ENCODE measurements at places on chromosomes 11 and 22.
A peak's percentile ranks its signal among the peaks of the same experiment; 100 is the strongest.

DNA sequence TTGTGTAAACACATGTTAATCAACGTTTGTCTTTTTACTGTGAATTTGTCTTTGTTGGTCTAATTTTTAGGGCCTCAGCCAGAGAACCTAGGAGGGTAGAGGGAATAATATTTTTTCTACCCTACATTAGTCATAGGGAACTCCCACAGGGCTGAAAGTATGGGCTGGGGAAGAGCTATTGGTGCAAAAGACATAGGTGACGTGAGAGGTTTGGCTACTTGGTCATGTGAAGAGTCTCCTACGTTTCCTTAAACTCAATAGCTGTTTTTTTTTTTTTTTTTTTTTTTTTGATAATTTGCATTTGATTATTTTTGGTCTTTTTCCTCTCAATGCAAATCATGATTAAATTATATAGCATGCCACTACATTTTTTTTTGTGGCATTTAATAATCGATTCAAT is 15.9 kb upstream of the MMP7 start:
- DNase-seq, result no peak

DNA sequence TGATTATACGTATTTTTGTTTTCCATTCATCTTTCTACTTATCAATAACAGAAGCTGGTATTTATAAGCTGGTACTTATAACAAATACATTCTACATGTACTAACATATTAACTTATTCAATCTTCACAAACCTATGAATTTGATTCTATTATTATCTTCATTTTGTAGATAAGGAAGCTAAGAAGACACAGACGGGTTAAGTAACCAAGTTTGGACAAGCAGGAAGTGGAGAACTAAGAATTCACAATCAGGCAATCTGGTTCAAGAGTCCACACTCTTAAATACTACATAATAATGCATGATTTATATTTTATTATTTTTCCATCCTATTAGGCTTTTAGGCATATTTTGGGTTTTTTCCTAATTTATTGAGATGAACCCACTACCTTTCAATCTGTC is 25.0 kb downstream of the FCHSD2 start:
- no peak for DNase-seq

GRCh38 chr11:77993902-77994301 is 566 bp downstream of the INTS4 start:
- DNase-seq, result no peak

GRCh38 chr22:46965555-46966494 is 203.4 kb downstream of the TBC1D22A start:
- DNase-seq, result no peak

DNA sequence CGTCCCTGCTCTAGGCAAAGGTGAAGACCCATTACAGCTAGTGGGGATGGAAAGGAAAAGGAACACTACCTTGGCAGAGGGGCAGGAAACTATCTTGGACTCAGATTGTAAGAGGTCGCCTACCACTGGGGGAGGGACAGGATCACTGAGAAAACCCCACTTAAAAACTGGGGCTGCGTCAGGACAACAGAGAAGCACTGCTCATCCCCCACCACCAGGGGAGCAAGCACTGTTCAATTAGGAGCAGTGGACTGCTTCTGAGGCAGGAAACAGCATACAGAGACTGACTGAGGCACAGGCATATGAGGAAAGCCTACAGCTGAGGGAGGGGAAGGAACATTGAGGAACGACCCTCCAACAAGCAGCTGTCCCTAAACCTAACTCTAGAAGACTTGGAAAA is 20.8 kb upstream of the DLAT start:
- no peak for DNase-seq

GRCh38 chr11:123363556-123363955 is 66.5 kb upstream of the GRAMD1B start:
- no peak for DNase-seq

- no peak for DNase-seq
Observed at GRCh38 chr11:74444173-74444826, 23.0 kb downstream of the KCNE3 start.

- no peak for DNase-seq
Observed at GRCh38 chr11:2436013-2436520, 8.2 kb downstream of the TRPM5 start.

DNA sequence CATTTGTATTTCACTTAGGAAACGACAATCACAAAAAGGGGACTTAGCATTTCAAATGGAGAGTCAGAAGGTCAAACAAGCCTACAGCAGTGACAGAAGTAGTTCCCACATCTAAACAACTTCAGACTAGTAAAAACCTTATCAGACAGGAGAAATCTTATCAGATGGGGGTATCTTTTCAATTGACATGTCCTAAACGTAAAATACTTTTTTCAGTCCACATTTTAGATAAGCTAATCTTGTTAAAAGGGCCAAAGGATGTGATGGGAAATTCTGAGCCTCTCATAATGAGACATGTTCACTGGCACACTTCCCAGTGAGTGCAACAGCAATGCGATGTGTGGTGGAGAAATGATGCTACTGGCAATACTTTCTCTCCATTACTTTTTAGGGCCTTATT is 2.4 kb downstream of the MAPK1 start:
- no peak for DNase-seq

DNA sequence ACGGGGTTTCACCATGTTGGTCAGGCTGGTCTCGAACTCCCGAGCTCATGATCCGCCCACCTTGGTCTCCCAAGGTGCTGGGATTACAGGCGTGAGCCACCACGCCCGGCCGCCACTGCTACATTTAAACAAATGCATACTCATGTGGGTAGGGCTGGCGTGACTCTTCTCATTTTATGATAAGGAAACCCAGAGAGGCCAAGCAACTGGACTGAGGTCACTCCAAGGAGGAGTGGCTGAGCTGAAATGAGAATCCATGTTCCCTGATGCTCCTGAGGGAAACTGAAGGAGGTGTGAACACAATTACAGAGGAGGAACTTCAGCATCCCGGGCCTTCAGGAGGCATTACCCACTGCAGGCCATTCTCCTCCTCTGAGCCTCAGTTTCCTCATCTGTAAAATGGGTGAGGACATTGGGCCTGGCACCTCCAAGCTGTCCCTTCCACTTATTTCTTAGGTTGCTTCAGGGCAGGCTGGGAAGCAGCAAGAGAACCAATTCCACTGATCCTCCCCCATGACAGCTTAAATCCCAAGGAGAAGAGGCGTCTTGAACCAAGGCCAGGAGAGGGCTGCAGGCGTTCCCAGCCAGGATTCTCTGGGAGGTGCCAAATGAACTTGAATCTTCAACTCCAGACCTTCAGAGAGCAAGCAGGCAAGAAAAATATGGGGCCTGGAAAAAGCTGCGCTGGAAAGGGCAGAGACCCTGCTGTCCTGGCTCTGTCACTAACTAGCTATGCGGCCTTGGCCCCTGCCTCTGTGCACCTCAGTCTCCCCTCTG is 2.9 kb downstream of the TST start:
- DNase-seq, result no peak

GRCh38 chr11:4467811-4468606 is 14.4 kb upstream of the OR52K1 start:
- DNase-seq, result no peak

DNA sequence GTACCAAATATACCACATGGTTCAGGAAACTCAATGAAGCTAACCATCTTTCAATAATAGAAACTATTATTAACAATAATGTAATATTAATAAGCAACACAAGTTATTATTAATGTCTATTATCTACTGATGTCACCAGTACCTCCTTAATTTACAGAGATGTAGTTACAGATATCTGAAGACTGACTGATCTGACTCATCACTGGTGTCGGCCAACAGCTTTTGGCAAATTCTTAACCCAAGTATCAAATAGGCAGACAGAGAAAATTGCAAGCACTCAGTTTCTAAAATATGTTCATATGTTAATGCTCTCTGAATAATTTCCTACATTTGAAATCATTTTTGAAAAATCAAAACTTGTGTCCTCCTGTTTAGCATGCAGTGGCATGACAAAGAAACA is 100.4 kb upstream of the DDI1 start:
- DNase-seq, result no peak

DNA sequence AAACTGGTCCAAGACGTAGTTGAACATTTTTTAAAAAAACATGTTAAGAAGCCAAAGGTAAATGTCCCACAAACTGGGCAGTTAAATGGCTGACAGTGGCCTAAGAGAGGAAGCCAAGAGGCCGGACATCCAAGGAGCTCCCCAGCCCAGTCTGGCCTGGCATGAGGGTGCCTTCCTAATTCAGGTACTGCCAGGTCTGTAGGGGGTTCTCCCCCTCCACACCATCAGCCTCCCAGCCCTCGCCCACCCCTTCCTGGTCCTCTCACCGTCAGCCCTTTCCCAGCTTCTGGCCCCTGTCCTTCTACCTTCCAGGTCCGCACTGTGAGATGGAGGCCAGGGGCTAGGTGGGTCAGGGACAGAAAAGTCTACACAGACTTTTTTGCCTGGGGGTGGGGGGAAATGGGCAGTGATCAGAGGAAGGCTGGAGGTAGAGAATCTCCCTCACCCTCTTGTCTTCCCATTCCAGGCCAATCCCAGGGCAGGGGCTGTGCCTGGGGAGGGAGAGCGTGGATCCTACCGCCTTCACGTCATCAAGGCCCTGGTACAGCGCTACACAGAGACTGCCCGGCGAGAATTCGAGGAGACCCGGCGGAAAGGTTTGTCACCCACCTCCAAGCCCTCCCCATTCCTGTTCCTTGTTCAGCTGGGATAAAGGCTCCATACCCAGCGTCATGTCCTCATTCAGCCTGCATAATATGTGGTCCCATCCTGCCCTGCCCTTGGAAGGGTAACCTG is 6.0 kb downstream of the ART5 start:
- DNase-seq, result no peak

GRCh38 chr11:110028921-110029320 is 64.3 kb upstream of the ZC3H12C start:
- DNase-seq, result no peak

DNA sequence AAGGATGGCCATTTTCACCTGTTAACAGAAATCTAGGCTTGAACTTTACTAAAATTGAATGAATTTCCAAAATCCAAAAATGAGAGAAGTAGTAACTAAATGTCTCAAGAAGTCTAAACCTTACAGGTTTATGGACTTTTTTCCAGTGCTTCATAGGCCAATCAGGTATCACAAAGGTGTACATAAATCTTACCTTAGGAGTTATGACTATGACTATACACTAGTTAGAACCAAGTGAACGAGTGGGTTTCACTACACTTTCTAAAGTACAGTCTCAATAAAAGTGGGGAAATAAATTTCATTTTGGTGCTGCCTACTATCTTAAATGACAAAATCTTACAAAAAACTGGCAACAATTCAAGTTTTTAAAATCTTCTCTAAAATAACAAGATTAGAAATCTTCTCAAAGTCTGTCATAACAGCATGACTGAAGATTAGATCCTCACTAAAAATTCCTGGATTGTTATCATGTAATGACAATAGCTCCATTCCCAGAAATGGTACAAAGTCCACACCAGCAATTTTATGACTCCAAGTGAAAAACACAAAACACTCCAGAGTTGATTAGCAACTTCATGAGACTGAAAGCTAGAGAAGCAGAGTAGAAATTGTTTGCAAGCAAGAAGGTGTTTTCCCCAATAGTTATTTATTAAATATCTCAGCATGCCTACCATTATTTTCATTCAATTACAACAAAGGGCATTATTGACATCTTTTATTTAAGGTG is 20.9 kb downstream of the SOX6 start:
- no peak for DNase-seq

DNA sequence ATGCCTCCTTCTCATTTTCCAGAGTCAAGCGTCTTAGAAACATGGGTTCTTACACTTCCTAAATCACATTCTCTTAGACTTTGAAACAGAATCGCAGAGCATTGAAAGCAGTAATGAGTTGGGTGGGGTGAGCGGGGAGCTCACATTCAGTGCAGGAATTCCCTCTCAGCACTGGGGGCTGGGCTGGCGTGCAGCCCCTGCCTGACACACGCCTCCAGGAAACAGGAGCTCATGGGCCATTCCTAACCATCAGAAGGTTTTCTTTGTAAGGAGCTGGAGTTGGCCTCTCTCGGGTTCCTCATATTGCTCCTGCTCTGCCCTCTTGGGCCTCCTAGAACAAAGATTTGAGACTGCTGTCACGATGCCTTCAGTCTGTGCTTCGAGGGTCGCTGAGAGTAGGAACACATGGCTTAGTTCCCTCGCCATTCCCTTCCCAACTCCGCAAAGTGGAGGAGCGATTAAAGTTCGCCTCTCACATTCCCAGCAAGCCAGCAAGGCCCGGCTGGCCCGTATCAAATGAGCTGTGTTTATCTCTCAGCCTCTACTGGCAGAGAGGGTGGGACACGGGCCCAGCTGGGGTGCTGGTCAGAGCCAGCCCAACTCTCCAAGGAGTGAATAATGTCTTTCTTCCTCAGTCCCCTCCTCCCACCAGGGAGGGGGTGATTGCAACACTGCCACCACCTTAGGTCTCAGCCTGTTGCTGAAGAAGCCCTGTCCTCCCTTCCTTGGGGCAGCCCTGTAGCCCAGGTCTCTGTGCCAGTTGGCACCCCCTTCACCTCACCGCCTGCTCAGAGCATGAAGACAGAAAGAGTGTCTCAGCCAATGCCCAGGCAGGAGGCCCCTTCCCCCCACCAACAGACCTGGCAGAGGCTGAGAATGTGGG is 10.4 kb downstream of the CHRDL2 start:
- no peak for DNase-seq

DNA sequence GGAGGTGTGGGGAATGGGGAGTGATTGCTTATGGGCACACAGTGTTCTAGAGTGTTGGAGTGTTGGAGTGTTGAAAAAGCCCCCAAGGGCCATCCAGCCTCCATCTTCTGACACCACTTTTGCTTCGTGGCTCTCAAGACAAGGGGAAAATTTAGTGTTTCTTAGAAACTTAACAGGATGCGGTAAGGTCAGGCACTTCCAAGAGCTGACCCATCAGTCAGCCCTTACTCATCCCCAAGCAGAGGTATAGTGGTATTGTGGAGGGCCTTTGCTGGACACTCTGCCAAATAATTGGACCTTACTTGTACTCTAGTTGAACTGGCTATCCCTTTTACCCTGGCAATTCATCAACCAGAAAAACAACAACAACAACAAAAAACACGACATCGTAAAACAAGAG is 14.8 kb upstream of the ALDH3B2 start:
- DNase-seq, result no peak

DNA sequence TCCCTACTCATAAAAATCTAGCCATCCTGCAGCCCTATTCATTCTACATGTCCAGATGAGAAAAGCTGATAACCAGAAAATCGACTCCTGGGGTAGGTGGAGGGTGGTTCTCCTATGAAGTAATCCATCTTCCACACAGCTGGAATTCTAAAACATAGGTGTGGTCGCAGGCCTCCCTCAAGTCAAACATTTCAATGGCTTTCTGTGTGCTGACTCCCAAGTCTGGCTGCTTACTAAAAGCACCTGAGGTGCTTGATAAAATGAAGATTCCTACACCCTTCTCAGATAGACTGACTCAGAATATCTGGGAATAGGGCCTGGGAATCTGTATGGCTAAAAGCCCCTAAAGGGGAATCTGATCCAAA is 26.1 kb downstream of the IRAG1 start:
- no peak for DNase-seq

GRCh38 chr22:38176170-38176741 is 5.4 kb downstream of the PLA2G6 start:
- DNase-seq, result peak; percentile 16

- no peak for DNase-seq
Observed at GRCh38 chr22:48753381-48753730, 1074.3 kb downstream of the BRD1 start.

- peak; percentile 80 for DNase-seq
Observed at GRCh38 chr22:37607010-37607934, 1.4 kb upstream of the GGA1 start.

Measured in thymus (tissue), 14 donors.